ENCODE measurements at places on chromosomes 4 and X.

- no peak for DNase-seq
These were observed 355.0 kb upstream of the EMCN start for GRCh38 chr4:100872811-100873210.

- no peak for DNase-seq
These were observed 311.9 kb downstream of the DHRSX start for GRCh38 chrX:2188840-2189239.

DNA sequence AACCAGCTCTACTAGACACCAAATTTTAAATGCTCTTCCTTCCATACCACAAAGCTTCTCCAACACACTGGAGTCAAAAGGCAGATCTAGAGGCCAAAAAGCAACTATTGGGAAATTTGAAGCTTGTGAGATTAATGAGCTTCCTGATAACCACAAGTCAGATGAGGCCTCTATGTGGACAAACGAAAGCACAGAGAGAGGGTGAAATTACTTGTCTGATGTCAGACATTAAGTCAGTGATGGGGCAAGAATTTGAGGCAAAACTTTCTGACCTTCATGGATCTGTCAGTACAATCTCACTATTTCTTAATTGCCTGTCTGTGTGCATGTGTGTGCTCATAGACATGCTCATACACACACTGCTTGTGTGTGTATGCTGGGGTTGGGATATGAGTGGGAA is 103.6 kb downstream of the GUCY2F start:
- DNase-seq: no peak

DNA sequence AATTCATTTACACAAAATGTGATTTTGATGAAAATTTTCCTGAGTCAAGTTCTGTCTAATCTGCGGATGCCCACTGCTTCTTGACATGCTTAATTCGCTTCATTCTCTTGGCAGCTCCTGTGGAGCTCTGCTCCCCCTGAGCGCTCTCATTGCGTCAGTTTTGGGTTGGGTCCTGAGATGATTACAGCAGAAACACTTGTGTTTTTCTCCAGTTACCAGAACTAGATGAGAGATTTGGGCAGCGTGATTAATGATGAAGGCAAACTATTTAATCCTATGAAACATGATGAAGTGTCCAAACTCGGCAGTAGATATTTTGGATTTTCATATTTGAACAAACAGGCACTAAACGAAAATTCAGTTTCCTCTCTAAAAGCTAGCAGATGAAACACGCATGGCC is 4.2 kb upstream of the CXCL1 start:
- DNase-seq: no peak

DNA sequence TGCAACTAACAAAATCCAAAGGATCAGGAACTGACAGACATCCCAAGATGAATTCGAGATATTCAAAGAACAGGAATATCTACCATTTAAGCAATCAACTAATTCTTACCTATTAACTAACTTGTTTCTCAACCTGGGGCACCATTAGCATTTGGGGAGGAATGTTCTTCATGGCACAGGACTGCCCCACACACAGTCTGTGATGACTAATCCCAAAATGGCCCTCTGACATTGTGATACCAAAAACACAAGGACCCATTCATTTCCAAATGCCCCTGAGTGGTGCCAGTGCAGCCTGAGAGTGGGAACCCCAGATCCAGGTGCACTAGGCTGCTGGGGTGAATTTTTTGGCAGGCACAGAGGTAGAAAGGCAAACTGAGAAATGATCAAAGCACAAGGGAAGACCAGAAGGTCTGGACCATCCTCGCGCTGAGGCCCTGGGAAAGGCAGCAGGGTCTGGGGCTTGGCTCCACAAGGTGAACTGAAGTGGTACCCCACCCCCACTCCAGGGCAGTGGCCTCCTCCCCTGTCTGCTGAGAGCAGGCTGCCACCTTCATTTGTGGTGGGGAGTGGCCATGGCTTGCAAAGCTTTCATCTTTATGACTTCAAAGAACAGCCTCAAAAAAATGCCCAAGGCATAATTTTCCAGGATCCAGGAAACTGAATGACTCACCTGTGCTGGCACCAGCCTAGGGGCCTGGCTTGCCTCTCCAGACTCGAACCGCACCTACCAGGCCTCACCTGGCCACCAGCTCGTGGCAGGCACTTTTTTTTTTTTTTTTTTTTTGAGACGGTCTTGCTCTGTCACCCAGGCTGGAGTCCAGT is 122.4 kb downstream of the BCOR start:
- DNase-seq: no peak

- DNase-seq: peak; percentile 46
These were observed 746 bp downstream of the REST start for GRCh38 chr4:56908206-56909085.

GRCh38 chrX:16479206-16479869 is 170.6 kb upstream of the S100G start:
- DNase-seq: no peak

GRCh38 chrX:44428989-44429627 is 85.6 kb upstream of the EFHC2 start:
- DNase-seq: no peak

- DNase-seq: no peak
These were observed 21.0 kb downstream of the MSN start for GRCh38 chrX:65688403-65688871.

GRCh38 chrX:135581496-135581895 is 61.0 kb downstream of the INTS6L start:
- no peak for DNase-seq

GRCh38 chr4:77745792-77746191 is 73.4 kb downstream of the CNOT6L start:
- no peak for DNase-seq

Data from stimulated activated CD8-positive, alpha-beta memory T cell treated with anti-CD3 and anti-CD28 coated beads, Interleukin-15, amount 100 ng/mL, for 1 hour (primary cell).